ENCODE measurements at places on chromosomes 16 and 17. TPM values are rescaled to one million over a fixed set of nuclear protein-coding genes. Genes with fewer than 3 reads are reported as not detected.

Gene TMEM107
- 23.7 TPM for total RNA-seq

Gene RAD51D
- 12.6 TPM for total RNA-seq

Gene TBX2
- total RNA-seq, result 12.5 TPM

Gene SLC6A2
- not detected for total RNA-seq

Gene ADAD2
- not detected for total RNA-seq

Gene EVPL
- total RNA-seq, result under 0.01 TPM

Gene MXRA7
- total RNA-seq, result 244 TPM

Gene UBB
- 1,346 TPM for total RNA-seq

Gene RNF43
- not detected for total RNA-seq

Gene KRT13
- not detected for total RNA-seq

Gene HAS3
- total RNA-seq, result 0.32 TPM

Gene OR3A3
- total RNA-seq, result not detected

Gene APOH
- total RNA-seq, result not detected

Gene TEX14
- total RNA-seq, result under 0.01 TPM

Gene TIGD7
- total RNA-seq, result 7.3 TPM

Gene MPP3
- 8.7 TPM for total RNA-seq

Gene CA4
- total RNA-seq, result not detected

Gene TBC1D26
- not detected for total RNA-seq

Gene TNK1
- under 0.01 TPM for total RNA-seq

Gene IGF2BP1
- total RNA-seq, result 6.4 TPM

Gene LRRC75A
- total RNA-seq, result 2.6 TPM

Gene ARL4D
- total RNA-seq, result 15.1 TPM

Gene SLC38A8
- not detected for total RNA-seq

Gene KRTAP9-2
- not detected for total RNA-seq

Gene TBKBP1
- 10.0 TPM for total RNA-seq

Gene AHSP
- not detected for total RNA-seq

Gene CBX2
- total RNA-seq, result 1.3 TPM

Gene KRTAP2-3
- total RNA-seq, result 0.32 TPM

Gene GPR139
- not detected for total RNA-seq

Gene TRPV3
- total RNA-seq, result 0.43 TPM

Gene GUCY2D
- under 0.01 TPM for total RNA-seq

Gene CTF1
- 3.5 TPM for total RNA-seq

Gene USP43
- total RNA-seq, result not detected

Gene TLCD3B
- total RNA-seq, result not detected

Gene ARL5C
- total RNA-seq, result not detected

Gene ABCA10
- total RNA-seq, result 0.64 TPM

Gene GJD3
- 2.9 TPM for total RNA-seq

Gene KRT32
- total RNA-seq, result not detected

Gene CWC25
- total RNA-seq, result 9.0 TPM

Gene CASKIN1
- under 0.01 TPM for total RNA-seq

Gene UTS2R
- total RNA-seq, result not detected

Gene CREBBP
- 27.4 TPM for total RNA-seq

Gene FBXL16
- total RNA-seq, result under 0.01 TPM

Gene PITPNM3
- total RNA-seq, result 0.64 TPM

Gene FDXR
- 20.7 TPM for total RNA-seq

Gene ITPRIPL2
- 40.3 TPM for total RNA-seq

Gene FLYWCH1
- 28.3 TPM for total RNA-seq

Gene PLXDC1
- total RNA-seq, result 0.43 TPM

Gene FOXJ1
- total RNA-seq, result not detected

Gene DOC2A
- 0.32 TPM for total RNA-seq

Gene KRT33B
- total RNA-seq, result 0.32 TPM

Gene KRTAP4-2
- not detected for total RNA-seq

Gene MFSD6L
- not detected for total RNA-seq

Gene KRT222
- not detected for total RNA-seq

Gene TNP2
- not detected for total RNA-seq

All from fibroblast of villous mesenchyme (primary cell).